Activated CD8-positive, alpha-beta memory T cell treated with anti-CD3 and anti-CD28 coated beads, Interleukin-2, amount 50 U/mL, for 4 hours (primary cell): ENCODE measurements at places on chromosomes 13 and 19.

DNA sequence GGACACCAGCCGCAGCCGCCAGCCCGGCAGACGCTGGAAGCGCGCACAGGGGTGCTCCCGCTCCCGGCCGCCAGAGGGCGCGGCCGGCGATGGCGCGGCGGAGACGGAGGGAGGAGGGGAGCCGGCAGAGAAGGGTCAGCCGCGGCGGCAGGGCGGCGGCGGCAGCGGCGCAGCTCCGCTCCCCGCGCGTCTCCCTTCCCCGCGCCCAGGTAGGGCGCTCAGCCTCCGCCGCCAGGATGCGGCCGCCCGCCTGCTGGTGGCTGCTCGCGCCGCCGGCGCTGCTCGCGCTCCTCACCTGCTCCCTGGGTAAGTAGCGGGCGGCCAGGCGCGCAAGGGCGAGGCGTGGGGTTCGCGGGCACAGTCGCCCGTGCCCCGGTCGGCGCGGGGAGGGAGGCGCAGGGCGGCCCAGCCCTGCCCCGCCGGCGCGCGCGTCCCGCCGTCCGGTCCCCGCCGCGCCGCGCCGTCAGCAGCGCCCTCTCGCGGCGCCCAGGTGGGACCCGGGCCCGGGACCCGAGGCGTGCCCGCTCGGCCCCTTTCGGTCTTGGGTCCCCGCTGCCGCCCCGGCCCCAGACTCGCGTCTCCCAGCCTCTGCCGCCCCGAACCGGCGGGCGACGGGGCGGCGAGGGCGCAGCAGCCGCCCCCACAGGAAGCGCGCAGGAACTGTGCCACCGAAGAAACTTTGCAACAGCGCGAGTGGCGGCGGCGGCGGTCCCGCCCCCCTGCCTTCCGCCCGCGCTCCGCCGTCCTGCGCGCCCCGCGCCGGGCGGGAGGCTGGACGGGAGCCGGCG is at the start of gene B3GLCT:
Gene B3GLCT (plus strand): TSS at position 127 of the 788 bp plus-strand sequence. CDS start 110 bp downstream, at position 237.
- DNase-seq: peak; percentile 82

DNA sequence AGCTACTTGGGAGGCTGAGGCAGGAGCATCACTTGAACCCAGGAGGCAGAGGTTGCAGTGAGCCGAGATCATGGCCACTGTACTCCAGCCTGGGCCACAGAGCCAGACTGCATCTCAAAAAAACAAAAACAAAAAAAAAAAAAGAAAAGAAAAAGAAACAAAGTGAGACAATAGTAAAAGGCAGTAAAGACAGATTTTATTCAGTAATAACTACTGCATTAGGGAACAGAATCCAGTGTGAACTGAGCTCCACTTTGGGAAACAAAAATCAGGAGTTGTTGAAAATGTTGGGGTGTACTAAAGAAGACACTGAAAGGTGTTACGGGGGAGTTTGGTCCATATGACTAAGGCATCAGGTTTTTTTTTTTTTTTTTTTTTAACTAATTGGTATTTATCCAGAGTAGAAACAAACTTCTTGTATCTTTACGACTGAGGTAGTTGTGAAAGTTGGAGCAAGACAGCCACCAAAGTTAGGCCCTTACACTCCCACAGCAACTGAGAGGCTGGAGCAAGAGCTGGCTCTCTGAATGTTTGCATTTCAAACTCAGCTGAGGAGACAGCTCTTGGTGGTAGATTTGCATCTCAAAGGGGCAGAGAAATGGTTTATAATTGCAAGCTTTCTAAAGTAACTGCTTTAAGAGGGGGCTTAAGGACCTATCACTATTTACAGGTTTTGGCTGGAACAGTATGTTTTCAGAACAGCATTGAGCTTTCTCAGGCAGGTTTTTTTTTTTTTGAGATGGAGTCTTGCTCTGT is 24.2 kb downstream of the ZNF607 start:
- no peak for DNase-seq

DNA sequence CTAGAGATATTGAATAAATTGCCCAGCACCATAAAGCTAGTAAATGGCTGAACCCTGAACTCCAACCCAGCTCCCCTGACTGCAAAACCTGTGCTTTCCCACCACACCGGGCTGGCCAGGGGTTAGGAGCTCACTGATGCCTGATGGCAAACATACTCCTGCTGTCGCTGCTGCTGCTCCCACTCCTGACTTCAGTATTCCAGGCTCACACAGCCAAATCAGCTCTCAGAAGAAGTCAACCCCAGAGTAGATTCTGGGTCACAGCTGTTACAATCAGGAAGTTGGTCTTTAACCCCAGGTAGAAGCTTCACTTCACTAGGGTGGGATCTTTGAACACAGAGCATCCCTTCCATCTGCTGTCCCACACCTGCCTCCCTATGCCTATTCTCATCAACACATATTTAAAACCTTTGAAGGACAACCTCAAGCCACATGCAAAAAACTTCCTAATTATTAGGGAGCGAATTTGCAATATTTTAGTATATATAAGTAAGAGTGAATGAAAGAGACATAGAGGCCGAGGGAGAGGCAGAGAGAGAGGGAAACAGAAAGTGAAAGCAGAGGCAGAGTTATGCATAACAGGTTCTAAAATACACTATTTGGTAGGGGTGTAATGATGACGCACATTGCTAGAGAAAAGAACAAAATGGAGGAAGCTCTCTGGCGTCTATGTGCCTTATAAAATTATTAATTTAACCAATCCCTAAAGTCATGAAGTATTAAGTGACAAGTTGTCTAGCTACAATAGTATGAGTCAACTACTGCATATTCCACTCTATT is 99.4 kb upstream of the SERP2 start:
- no peak for DNase-seq

GRCh38 chr13:80338781-80339562 is 2.0 kb downstream of the SPRY2 start:
- peak; percentile 15 for DNase-seq

GRCh38 chr19:42293540-42293939 is 8.4 kb upstream of the PRR19 start:
- no peak for DNase-seq

- no peak for DNase-seq
Measured at GRCh38 chr19:1311543-1312091, 25.9 kb downstream of the EFNA2 start.

DNA sequence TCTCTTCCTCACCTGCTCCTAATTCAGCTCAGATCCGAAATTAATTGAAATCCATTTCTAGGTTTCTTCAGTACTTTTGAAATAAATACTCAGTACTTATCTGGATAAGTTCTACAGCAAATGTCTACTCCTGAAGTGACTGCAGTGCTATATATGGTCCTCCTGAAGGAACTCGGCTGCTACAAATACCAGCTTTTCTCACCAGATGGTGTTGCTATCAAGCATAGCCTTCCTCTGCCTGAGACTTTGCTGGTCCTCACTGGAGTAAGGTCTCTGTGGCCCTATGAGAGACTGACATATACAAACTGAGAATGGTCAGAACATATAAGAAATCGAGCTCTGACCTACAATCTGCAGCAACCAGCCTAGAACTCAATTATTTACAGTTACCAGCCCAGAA is 161.6 kb downstream of the NDFIP2 start:
- DNase-seq: no peak

DNA sequence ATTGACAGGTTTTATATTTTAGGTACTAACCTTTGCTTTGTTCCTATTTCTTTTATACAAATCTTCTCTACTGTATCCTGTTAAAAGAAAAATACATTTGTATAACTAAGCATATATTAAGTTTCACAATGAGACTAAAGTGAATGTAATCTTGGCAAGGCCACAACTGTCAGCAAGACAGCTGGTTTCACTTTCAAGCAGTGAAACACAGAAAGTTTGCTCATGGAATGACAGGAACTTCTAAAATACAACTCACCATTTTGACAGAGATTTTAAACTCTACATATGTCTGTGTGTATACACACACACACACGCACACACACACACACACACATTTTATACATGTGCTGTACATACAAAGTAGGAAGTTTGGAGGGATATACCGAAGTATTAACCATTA is 53.3 kb downstream of the PARP4 start:
- no peak for DNase-seq

GRCh38 chr19:46719629-46720502 is 3.0 kb upstream of the PRKD2 start:
- no peak for DNase-seq
